Anterior cingulate cortex (tissue), 58 donors: ENCODE measurements at places on chromosomes 12 and 14.

- no peak for DNase-seq
Observed at GRCh38 chr12:79687711-79688260, 3.0 kb downstream of the PAWR start.

DNA sequence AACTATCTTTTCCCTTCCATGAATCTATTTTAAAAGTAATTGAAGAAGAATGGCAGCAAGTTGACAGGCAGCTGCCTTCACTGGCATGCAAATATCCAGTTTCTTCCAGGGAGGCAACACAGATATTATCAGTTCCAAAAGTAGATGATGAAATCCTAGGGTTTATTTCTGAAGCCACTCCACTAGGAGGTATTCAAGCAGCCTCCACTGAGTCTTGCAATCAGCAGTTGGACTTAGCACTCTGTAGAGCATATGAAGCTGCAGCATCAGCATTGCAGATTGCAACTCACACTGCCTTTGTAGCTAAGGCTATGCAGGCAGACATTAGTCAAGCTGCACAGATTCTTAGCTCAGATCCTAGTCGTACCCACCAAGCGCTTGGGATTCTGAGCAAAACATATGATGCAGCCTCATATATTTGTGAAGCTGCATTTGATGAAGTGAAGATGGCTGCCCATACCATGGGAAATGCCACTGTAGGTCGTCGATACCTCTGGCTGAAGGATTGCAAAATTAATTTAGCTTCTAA is 18.4 kb downstream of the TMPO start:
- DNase-seq: no peak

DNA sequence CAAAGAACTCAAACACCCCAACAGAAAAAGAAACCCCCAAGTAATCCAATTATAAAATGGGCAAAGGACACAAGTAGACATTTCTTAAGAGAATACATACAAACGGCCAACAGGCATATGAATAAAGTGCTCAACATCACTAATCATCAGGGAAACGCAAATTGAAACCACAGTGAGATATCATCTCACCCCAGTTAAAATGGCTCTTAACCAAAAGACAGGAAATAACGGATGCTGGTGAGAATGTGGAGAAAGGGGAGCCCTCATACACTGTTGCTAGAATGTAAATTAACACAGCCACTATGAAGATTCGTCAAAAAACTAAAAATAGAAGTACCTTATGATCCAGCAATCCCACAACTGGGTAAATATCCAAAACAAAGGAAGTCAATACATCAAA is 52.4 kb downstream of the CLMN start:
- DNase-seq: no peak

DNA sequence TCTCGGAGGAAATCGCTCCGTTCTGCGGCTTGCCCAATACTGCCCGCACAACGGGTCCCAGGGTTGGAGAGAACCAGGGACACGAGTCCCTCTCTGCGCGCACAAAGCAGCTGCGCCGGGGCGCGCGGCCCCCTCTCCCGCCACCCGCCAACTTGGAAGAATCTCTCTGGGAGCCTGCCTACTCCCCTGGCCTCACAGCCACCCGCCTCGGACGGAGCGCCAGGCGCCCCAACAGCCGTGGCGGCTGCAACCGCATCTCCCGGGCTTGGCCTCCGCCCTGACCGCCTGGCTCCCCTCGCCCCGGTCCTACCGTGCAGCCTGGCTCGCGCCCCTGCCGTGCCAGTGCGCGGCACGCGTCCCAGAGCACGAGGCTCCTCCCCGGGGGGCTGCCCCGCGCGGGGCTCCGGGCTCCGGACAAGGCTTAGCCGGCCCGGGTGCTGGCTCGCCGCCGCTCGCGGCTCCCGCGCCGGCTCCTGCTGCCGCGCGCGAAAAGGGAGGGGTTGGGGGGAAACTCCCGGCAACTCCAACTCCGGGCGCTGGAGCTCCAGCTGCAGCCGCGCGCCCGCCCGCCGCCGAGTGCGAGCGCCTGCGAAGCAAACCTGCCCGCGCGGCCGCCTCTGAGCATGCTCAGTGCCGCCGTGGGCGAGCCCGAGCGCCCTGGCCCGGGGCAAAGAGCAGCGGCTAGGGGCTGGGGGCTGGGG is at the start of gene STXBP6:
TSS of gene STXBP6 (minus strand) at position 580 of the 701 bp plus-strand sequence. CDS start 75,329 bp downstream, outside the sequence.
- peak; percentile 69 for DNase-seq

DNA sequence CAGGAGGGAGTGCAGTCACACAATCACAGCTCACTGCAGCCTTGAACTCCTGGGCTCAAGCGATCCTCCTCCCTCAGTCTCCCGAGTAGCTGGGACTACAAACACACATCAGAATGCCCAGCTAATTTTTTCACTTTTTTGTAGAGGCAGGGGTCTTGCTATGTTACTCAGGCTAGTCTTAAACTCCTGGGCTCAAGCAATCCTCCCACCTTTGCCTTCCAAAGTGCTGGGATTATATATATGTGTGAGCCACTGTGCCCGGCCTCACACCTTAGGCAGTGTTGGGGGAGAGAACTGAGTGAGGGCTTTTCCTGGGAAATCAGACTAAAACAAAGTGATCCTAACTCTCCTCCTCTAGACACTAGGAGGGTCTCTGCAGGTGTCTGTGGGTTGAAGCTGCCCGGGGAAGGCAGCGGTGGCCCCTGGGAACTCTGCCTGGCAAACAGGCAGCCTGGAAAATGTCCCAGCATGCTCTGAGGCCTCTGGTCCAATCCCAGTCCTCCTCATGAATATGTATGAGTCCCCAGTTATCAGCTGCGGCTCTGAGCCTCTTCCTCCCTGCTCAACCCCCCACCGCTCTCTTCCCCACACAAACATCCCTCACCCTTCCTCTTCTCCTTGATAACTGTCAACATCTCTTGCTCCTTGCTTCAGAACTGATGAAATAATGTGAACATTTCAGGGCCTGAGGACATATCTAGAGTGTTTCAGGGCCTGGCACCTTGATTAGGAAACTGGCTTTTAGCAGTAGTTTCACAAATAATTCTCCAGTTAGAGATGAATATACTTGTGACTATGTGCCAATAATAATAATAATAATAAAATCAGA is 7.9 kb upstream of the NAA25 start:
- peak; percentile 70 for DNase-seq

- DNase-seq: no peak
Observed at GRCh38 chr14:71804992-71805391, 127.2 kb upstream of the RGS6 start.

DNA sequence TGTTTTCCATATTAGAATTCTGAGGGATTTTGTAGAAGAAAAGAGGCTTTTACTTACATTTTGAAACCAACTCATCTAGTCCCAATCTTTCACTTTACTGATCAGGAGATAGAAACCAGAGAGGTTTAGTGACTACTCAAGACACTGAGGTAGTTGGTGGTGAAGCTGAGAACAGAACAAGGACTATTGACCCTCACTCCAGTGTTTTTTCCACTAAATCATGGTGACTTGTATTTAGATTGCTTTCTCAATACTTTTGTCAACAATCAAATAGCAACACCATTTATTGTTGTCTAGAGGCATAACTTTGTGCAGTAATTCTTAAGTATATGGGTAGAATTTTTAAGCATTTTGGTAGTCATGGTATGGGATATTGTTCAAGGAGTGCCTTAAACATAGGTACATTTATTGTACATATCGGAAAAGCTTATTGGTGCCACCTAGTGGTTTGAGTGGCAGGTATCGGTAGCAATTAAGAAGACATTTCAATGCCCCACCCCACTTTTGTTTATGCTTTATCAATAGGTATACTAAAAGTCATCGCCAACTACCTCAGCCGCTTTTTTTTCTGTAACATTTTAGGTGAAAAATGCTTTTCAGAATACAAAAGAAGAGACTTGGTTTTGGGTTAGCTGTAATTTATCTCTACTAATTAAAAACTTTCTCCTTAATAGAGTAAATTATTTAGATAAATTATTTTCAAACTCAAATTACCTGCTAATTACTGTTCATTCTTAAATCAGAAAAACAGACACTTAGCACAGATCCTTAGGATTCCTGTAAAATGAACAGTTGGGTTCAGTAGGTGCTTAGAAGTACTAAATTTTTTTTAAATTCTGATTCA is 47.3 kb upstream of the PAWR start:
- no peak for DNase-seq

DNA sequence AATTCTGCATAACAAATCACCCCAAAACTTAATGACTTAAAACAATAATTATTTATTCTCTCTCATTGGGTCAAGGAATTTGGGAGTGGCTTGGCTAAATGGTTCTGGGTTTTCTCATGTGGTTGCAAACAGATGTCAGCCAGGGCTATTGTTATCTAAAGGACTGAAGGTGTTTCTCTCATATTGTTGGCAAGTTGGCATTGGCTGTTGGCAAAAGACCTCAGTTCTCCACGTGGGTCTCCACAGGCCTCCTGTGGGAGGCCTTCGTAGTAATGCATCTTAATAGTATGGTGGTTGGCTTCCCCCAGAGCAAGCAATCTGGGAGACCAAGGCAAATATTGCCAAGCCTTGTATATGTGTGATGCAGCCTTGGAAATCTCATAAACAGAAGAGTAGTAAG is 14.4 kb downstream of the GALNT16 start:
- no peak for DNase-seq

DNA sequence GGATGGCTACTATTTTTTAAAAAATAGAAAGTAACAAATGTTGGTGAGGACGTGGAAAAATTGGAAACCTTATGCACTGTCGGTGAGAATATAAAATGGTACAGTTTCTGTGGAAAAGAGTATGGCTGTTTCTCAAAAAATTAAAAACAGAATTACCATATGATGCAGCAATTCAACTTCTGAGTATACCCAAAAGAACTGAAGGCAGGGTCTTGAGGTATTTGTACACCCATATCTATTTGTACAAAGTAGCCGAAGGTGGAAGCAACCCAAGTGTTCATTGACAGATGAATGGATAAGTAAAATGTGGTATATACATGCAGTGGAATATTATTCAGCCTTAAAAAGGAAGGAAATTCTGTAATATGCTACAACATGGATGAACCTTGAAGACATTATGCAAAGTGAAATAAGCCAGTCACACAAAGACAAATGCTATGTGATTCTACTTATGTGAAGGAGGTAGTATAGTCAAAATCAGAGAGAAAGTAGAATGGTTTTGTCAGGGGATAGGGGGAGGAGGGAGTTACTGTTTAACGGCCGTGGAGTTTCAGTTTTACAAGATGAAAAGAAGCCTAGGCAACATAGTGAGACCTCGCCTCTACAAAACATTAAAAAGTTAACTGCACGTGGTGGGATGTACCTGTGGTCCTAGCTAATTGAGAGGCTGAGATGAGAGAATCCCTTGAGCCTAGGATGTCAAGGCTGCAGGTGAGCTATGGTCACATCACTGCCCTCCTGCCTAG is 38.4 kb upstream of the CCT2 start:
- no peak for DNase-seq

DNA sequence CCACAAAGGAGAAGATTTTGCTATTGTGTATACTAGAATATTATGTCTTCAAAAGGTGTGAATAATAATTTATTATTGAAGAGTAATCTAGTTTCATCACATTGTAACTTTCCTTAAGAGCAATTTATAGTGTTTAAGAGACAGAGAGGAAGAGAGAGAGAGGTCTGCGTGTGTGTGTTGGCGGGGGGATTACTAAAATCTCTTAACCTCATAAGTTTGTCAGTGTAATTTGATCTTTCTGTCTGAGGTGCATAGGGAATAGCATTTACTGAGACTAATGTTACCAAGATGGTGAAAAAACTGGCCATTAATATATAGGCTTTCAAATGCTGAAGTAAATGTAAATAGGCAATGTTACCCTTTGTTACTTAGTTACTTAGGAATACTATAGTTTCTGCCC is 48.2 kb upstream of the BTG1 start:
- no peak for DNase-seq

DNA sequence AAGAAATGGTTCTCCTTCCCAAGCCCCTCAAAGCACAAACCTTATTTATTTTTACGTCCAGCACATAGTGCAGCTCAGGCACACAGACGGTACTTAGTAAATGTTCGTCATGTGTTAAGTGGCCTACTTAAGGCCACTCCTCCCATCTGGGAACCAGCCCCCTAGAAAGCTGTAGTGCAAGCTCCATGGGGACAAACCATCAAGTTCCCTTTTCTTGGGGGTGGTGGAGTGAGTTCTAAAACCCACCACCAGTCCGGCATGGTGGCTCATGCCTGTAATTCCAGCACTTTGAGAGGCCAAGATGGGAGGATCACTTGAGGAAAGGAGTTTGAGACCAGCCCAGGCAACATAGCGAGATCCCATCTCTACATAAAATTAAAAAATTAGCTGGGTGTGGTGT is 49.4 kb downstream of the PITPNM2 start:
- DNase-seq: no peak

DNA sequence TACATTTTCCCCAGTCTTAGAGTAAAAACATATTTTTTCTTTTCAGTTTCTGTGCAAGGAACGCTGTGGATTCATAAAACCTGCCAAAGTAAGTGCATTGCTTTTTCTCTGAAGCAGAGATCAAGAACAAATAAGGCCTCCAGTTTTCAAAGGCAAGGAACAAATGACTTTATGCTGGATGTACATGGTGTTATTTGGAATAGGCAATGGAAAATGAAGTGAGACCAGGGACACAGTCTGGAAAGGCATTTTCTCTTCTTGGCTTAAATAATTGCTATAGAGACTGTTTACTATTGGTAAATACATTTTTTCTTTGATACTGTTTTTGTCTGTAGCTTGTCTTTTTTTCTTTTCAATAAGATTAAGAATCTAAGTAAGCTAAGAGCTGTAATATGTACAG is 725.9 kb upstream of the MDGA2 start:
- DNase-seq: no peak

DNA sequence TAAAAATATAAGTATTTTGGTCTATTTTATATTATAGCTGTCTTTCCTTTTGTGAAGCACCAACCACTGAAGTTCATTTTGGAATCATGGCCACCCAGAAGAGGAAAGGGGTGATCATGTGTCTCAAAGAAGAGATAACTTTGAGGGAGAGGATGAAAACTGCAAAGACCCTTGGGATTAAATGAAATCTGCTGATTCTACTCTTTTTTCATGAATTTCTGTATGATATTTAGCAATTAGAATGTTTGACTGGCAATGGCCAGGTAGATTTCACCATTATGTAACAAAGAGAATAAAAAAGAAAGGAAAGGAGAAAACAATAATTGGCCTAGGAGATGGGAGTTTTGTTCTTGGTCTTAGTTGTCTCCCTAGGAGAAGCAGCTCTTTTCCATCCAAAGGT is 350.8 kb downstream of the EMP1 start:
- no peak for DNase-seq

- no peak for DNase-seq
Observed at GRCh38 chr12:45415393-45415817, 199.5 kb downstream of the ANO6 start.

DNA sequence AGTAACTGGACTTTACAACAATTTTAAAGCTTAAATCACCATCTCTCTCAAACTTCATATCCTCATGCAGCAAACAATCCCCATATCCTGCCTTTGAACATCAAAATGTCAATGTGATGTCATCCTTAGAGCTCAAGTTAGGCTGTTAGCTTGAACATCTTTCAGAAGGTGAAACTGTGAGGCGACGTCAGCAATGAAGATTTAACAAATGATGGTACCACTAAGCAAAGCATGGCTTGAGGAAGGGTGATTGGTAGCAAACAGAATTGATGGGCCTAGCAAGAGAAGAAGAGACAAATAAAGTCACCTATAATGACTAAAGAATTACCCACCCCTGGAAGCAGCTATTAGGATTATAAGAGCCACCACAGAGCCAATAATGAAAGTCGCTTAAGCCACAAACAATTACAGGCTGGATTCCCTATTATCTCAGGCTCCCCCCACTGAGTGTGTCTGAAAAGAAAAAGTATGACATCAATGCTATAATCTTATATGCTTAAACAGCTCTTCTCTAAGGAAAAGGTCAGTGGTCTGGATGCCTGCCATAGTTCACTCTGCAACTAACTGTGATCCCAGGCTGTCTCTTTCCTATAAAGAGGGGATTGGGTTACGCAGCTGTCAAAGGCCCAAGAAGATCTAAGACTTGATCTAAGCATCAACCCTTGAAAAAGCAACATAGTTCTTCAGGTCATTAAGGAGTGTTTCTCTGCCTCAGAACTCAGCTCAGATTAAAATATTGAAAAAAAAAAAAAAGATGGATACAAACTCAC is 18.1 kb downstream of the EGLN3 start:
- DNase-seq: no peak
